ENCODE measurements at places on chromosomes 4 and X.

DNA sequence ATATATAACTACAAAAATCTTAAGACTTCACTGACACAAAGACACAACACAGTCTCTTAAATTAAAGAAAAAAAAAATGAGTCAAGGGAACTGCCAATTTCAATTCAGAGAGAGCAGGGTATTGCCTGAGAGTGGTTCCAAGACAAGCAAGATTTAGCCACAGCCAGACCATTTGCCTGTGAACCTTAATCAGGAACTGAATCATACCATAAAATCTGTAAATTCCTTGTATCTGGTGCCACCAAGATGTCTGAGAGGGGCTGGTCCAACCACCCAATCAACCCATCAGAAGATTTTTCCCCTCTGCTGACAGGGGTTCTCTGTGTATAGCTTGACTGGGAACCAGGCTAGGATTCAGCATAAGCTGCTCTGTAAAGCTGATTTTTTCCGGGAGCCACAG lies 159.2 kb downstream of the CPEB2 start:
- DNase-seq: no peak

DNA sequence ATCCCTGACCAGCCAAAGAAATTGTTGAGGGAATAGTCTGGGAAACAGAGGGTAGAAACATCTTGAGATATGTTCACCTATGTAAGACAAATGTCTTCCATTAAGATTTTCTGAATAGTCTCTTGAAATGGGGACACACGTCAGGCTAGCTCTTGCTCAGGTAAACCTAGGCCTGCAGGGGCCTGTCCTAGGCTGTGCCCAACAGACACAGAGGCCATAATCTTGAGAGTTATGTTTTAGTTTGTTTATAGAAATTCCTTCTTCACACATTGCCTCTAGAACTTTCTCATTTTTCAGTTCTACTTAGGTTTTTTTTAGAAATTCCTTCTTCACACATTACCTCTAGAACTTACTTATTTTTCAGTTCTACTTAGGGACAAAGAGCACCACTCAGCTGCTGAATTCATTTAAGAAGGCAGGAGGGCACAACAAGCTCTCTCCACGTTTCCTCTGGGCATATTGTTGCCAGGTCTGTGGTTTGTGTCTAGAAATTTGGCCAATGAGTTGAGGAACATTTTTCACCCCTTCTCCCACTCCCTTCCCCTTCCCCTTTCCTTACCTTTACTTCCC lies 94.9 kb downstream of the ARHGAP24 start:
- no peak for DNase-seq

DNA sequence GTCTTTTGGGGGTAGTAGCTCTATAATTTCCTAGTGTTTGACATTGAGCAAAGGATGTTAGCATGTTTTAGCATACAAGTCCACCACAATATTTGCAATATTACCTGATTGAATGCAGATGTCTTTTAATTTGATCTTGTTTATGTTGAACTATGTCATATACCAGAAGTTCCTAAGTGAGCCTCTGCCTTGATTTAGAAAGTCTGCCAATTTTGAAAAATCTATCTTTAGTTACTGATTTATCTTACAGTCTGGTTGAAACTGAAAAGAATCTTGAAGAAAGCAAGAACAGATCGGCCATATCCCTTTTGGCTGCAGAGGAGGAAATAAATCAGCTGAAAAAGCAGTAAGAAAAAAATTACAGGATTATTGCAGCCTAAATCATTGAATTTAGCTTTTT lies 18.5 kb downstream of the SPATA18 start:
- no peak for DNase-seq

GRCh38 chr4:76998251-76998901 lies 48.8 kb downstream of the SEPTIN11 start:
- DNase-seq: no peak

DNA sequence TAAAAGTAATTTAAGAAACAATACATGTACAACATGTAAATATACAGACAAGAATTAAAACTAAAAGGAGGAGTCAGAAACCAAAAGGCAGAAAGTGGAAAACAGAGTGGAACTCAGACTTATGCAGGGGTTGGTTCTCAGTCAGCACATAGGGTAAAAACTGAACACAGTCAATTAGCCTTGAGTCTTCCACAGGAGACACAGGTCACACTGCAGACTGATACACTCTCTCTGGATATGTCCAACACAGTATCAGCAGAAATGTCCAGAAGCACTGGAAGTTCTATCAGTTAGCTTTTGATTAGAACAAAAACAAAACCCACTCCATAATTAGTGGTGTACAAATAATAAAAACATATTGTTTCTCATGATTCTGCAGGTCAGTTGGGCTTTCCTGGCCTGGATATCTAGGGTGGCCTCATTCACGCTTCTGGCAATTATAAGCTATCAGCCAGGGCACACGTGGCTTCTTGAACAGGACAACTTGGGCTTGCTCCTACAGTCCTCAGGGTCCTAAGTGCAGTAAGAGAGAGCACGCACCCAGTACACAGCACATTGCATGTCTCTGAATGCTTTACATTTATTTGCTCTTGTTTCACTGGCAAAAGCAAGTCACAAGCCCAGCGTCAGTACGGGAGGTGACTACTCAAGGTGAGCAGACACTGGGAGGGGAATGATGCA lies 21.6 kb downstream of the TEC start:
- no peak for DNase-seq

DNA sequence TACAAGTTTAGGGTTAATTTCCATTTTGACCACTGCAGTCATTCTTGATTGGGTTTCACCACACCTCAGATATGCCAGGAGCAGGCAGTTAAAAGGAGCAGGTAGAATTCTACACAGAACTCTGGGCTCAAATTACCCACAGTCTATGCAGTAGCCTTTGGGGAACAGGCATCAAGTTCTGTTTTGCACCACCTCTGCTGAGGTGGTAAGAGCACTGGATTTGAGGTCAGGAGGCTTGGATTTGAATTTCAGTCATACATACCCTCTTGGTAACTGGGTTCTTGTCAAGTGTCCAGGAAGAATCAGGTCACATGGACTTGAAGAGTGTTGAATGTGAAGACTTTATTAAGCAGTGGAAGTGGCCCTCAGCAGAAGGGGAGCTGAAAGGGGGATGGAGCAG lies 40.4 kb upstream of the PGK1 start:
- DNase-seq: no peak

DNA sequence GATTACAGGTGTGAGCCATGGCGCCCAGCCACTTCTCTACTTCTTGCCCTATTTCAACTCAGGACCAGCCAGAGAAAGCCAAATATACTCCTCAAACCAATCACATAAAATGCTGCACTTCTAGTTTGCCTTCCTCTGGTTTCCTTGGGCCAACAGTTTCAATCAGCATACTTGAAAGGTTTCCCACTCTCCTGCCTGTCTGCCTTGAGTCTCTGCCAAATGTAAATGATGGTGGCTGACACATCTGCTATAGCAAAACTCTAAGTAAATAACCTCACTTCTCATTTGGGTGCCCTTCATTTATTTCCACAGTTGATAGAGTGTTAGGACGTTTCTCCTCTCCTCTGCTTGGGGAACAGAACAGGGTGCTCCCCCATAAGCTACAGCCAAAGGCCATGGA lies 36.4 kb upstream of the PPA2 start:
- no peak for DNase-seq

DNA sequence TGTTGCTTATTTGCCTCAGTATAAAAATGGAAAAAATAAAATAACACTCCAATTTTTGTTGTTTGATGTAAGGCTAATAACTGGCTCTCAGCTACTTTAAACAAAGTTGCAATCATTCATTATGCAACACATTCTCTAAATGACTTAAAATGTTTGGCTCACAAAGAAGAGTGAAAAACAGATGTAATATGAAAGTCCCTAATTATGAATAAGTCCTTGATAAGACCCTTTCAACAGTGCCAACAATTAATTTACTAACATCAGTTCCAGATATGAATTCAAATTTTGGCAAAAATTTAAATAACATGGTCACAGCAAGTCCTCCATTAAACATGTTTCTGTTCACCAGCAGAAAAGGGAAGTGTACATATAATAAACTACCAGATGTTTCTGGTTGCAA lies 69.8 kb downstream of the PAPSS1 start:
- no peak for DNase-seq

DNA sequence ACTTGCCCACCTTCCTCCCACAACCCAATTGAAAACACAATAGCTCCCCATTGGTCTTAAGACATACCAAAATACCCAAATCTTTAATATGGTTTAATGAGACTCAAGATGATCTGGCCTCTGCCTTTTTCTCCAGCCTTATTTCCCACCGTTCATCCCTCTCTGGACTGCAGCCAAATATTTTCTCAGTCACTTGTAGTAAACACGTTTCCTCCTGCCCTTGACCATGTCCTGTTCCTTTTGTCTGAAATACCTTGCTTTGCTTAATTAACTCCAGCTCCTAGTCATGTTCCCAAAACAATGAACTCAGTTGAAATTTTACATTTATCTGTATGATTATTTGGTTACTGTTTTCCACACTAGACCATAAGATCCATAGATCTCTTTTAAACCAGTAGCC lies 8.4 kb upstream of the NUP54 start:
- no peak for DNase-seq

GRCh38 chrX:83469551-83469950 lies 38.5 kb upstream of the POU3F4 start:
- DNase-seq: no peak

DNA sequence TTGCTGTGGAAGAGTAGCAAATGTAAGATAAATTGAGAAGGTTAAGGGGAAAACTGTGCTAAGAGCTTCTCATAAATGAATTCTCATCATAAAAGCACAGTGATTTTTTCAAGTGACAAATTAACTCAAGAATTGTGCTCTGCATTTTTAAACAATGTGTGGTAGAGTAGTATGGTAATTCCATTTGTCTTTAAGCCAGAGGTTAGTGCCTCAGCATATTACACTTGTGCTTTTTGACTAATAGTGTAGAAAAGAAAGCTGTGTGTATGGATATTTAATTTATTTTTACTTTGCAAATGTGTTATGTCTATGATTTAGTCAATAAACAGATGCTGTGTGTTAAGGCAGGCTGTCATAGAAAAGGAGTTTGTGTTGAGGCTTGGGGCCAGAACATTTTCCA lies 61.0 kb downstream of the FHIP1A start:
- no peak for DNase-seq

DNA sequence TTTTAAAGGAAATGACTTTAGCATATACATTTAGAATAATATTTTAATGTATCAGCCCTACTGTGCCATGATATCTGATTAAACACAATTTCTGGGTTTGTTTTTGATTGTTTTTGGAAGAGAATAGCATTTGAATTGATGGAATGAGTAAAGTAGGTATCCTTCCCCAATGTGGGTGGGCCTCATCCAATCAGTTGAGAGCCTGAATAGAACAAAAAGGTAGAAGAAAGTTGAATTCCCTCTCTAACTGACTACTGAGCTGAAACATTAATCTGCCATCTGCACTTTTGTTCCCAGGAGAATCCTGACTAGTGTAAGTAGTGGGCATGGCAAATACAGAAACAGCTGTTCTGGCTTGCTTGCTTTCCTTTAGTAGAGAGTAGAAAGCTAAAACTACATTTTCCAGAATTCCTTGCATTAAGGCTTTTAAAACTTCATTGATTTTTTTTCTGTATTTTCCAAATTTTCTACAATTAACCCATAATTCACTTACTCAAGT lies 9.7 kb upstream of the SEC24D start:
- no peak for DNase-seq

DNA sequence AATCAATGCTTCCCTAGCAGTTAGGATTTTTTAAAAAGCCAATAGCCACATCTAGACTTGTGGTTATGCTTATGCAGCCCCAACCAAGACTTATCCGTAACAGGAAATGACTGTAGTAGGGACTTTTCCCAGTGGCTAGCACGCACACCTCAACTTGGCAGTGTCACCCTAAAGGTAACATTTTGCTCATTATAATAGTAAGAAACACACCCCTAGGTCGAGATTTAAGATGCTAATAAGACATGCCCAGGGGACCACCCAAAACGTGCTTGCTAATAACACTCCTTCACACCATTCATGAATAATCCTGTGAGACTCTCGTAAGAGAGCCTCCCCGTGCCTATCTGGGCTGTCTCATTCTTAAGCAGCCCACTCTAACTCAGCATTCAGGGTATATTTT lies 195.3 kb downstream of the CHIC1 start:
- DNase-seq: no peak

DNA sequence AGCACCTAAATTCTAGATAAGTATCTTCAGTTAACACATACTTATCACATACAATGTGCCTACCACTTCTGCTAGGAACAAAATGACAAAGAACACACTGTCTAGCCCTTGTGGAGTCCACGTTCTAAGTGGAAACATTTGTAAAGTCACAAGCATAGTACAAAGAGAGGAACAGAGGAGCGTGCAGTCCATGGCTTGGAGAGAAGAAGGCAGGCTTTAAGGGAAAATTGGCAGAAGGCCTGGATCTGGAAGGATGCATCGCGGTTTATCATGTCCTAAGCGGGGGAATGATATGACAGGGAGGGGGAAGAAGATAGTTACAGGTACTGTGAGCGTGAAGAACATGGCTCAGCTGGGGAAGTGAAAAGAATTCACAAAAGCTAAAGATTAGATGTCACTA lies 218.0 kb downstream of the PRDM5 start:
- DNase-seq: no peak

GRCh38 chrX:42027367-42028000 lies 104.1 kb upstream of the CASK start:
- no peak for DNase-seq

DNA sequence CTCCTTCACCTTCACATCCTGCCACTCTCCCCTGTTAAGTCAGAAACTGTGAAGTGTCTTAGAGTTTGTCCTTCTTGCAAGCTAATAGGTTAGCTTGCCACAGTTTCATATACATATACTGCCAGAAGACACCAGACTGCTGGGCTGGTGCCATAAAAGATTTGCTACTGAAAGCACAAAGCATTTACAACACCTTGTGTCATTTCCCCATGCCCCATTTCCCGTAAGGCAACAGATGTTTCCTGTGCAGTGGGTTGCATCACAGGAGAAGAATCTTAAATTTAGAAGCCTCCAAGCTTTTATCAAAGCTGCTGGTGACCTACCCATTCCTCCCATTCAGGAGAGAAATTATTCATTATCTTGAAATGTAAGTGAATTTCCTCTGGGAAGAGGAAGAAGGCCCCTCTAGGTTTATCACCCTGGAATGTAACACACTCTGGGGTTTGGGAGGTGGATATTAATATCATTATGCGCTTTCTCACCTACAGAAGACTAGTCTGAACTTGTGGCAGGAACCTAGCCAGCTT lies 34.5 kb upstream of the RAB33B start:
- no peak for DNase-seq

DNA sequence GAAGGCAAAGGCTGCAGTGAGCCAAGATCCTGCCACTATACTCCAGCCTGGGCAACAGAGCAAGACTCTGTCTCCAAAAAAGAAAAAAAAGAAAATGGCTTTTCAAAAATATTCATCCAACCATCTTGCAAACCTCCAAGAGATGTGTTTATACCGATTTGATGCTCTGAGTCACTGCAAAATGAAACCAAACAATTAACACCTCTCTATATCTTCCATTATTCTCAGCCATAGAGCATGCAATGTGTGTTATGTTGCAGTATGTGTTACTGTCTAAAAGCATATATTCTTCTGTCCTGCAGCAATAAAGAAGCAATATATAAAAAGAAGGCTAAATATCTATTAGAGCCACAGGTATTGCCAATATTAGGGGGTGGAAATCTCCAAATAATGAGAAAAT lies 51.4 kb downstream of the ARAP2 start:
- DNase-seq: no peak

- DNase-seq: no peak
These were observed 63.6 kb upstream of the NRK start for GRCh38 chrX:105758754-105759153.

GRCh38 chr4:41069838-41070237 lies 144.5 kb downstream of the APBB2 start:
- DNase-seq: no peak
